CD4-positive, alpha-beta T cell treated with Interleukin-1 beta for 1 hour (primary cell): ENCODE measurements at places on chromosomes 6 and 20.

- DNase-seq = no peak
Observed at GRCh38 chr6:25334793-25335192, 55.6 kb downstream of the CARMIL1 start.

DNA sequence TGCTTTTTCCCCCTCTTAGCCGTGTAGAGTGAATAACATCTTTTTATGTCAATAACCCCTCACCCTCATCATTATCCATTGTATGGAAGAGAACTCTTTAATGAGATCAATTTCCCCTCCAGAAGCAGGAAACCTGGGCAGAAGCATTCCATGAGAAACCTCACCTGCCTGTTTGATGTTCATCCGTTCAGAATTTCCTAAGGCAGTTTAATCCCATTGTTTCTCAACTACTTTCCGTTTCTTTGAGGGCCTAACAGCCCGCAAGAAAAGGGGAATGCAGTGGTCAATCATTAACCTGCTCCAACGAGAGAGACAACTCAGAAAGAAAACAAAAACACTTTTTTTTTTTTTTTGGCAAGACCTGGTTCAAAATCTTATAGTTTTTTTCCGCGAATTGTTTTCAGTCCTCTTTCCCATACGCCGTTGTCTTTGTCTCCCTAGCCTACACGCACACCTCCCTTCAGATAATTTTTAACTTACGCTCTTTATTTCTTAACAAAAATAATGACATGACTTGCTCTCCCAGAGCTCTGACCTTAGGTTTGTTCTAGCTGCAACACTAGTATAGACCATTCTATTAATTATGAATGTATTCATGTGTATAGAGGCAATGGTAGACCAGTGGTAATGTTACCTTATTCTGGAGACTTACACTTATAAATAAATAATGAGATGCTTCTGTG is 25.6 kb upstream of the ID4 start:
- DNase-seq = no peak

DNA sequence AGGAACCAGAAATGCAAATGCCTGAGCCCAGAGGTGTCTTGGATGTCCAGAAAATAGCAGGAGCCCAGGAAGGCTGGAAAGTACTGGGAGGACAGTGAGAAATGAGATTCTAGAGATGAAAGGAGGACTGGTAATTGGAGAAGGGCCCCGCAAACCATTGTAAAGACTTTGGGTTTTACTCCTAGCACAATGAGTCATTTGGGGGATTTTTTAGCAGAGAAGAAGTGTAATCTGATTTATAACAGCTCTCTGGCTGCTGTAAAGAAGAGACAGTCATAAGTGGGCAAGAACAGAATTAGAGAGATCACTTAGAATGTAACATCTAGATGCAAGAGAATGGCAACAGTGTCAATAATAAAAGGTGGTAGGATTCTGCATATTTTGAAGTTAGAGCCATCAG is 40.2 kb downstream of the SLC35F1 start:
- no peak for DNase-seq

GRCh38 chr20:2451939-2452732 is 18.5 kb downstream of the SNRPB start:
- DNase-seq = peak; percentile 50

- no peak for DNase-seq
Observed at GRCh38 chr6:29528988-29529560, 30.5 kb downstream of the UBD start.

- no peak for DNase-seq
Observed at GRCh38 chr6:148836751-148837150, 89.9 kb downstream of the UST start.

DNA sequence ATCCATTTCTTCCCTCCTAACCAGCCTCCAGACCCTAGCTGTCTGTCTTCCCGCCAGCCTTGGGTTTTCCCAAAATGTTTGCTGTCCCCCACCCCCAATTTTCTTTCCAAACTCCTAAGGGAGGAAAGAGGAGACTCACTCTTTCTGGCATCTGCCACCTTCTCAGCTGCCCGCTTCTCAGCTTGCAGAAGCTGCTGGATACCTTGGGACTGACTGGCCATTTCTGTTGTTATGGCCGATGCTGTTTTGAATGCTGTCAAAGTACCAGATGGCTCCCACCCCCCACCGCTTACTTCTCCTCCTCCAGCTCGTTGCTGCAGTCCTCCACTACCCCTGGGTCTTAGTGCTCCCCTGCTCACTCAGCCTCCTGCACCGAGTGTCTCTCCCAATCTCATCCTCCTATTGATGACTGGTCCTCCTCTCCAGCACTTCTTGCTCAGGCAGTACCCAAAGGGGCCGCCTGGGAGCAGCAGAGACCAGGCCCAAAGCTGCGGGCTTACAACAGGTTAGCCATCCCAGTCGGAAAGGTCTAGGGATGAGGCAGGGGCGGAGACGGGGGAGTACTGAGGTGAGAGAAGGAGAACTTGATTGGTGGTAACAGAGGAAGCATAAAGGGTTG is at the start of gene ATP6V1G2:
Gene ATP6V1G2, minus strand, starts transcription at position 270 of the 619 bp plus-strand sequence. Its CDS starts 49 bp downstream, at position 221.
- DNase-seq = peak; percentile 86

- DNase-seq = no peak
Observed at GRCh38 chr20:822651-823573, 10.6 kb upstream of the FAM110A start.

DNA sequence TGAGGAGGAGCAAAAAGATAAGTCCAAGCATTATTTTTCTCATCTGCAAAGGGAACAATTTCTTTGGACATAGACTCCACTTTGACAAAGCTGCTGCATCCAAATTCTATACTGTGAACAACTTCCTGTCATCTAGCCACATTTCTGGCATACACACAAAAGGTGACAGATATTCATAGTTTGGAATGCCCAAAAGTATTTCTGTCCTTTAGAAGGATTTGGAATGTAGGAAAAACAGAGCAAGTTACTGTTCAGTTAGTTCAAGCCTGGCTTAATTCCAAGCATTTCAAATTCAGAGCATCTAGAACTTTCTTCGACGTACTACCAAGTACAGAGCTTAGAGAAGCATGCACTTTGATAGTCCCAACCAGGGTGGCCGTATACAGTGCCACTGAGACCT is 134.0 kb downstream of the PDE7B start:
- no peak for DNase-seq

- DNase-seq = no peak
Observed at GRCh38 chr6:154792761-154793160, 59.5 kb downstream of the SCAF8 start.

DNA sequence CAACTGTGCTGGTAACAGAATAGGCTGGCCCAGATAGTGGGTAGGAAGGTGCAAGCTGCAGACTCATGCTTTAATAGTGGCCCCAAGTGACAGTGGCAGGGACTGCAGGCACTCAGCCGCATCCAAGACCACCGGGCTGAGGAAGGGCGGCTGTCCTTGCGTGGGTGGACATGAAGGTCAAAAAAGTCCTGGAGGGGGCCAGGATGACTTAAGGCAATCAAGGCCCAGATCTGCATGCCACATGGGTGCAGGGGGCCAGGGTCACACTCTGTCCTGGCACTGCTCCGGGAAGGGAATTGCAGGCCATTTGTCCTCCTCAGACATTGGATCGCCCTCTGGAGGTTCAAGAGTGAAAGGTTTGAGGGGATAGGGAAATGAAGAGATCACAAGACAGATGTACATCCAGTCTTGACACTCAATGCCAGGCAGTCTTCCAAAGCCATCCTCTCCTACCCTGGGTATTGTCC is 10.4 kb upstream of the VNN2 start:
- peak; percentile 36 for DNase-seq

DNA sequence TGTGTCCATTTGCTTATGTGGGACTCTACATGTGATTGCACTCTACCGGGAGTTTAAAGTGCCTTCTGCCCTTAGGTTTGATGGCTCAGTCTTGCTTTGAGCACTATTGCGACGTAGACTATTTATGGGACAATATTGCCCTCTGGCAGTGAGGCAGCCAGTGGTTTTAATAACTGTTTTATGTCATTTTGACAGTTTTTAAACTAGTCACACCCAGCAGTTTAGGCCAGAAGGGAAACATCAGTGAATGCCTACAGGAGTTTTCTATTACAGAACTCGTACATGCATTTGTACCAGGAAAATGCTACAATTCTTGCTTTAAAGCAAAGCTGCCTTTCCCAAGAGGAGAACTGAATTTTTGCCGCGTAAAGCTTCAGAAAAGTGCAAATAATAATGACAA is 813.7 kb downstream of the KIF16B start:
- no peak for DNase-seq

GRCh38 chr6:142071981-142072380 is 60.7 kb upstream of the GJE1 start:
- no peak for DNase-seq
